Stimulated activated CD4-positive, alpha-beta T cell treated with anti-CD3 and anti-CD28 coated beads, Interleukin-15, amount 100 ng/mL, for 1 hour (primary cell): ENCODE measurements at places on chromosomes 2 and 18.

DNA sequence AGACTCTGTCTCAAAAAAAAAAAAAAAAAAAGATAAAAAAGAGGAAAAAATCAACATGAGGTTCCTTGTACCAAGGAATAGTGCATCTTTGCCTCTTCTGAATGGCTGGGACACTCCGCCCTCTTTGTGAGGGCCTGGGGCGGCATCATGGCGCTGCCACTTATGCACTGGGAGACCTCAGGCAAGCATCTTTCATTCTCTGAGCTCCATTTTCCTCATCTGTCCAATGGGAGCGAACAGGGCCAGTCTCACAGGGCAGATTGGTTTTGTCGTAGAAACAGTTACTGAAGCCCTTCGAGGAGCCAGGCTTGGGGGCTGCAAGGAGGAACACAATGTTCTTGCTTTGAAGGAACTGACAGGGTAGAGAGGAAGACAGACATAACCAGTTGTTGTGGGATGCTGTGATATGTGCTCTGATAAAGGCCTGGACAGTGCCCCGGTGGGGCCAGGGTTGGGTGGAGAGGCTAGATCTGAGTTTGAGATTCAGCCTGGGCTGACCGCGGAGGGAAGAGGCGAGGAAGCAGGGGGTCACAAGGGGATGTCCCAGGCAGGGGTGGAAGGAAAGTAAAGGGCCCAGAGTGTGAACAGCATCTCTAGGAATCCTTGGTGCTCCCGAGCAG is 14.1 kb downstream of the ZFP36L2 start:
- no peak for DNase-seq

GRCh38 chr18:11982981-11983380 is 1.7 kb downstream of the IMPA2 start:
- no peak for DNase-seq

GRCh38 chr2:62076980-62077638 is 118.8 kb upstream of the B3GNT2 start:
- DNase-seq, result no peak

DNA sequence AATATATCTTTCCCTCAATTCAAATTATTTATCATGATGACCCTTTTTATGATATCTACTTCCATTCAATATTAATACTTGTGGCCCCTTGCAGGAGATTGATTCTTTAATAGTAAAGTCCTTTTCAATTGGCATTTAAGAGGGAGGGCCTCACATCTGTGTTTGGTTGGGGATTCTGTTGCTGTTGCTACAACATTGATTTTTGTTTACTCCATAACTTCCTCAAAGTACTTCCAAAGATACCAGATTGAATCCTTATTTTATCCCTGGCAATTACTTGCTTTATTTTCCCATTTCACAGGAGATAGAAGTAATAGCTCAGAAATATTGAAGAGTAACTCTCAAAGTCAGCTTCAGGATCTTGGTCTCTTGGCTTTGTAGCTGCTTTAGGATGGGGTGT is 32.8 kb downstream of the MEIS1 start:
- DNase-seq, result no peak

- no peak for DNase-seq
These were observed 358.7 kb upstream of the TNP1 start for GRCh38 chr2:217218269-217219163.

GRCh38 chr2:97750017-97750416 is 36.6 kb downstream of the ZAP70 start:
- DNase-seq, result no peak

DNA sequence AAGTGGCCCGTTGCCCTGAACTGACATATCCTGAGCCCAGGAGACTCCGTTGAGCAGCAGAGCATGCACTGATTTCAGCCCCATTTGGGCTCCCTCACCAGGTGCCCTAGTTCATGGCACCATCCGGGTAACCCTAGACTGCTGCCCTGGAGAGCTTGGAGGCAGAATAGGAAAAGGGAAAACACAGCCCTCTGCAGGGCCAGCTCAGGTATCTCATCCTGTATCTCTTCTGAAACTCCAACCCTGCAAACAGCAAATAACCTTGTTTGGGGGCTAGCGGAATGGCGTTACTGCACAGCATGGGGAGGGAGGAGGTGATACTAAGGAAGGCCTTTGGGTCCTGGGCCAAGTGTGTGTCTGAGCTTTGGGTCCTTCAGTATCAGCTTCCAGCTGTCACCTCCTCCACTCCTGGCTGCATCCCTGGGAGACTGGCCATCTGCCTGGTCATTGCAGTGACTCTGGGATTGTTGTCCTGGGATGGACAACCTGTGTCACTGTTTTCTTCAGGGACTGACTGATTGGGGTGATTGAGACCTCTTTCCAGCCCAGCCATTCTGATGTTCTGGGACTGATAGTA is 233.8 kb upstream of the SKOR2 start:
- no peak for DNase-seq

DNA sequence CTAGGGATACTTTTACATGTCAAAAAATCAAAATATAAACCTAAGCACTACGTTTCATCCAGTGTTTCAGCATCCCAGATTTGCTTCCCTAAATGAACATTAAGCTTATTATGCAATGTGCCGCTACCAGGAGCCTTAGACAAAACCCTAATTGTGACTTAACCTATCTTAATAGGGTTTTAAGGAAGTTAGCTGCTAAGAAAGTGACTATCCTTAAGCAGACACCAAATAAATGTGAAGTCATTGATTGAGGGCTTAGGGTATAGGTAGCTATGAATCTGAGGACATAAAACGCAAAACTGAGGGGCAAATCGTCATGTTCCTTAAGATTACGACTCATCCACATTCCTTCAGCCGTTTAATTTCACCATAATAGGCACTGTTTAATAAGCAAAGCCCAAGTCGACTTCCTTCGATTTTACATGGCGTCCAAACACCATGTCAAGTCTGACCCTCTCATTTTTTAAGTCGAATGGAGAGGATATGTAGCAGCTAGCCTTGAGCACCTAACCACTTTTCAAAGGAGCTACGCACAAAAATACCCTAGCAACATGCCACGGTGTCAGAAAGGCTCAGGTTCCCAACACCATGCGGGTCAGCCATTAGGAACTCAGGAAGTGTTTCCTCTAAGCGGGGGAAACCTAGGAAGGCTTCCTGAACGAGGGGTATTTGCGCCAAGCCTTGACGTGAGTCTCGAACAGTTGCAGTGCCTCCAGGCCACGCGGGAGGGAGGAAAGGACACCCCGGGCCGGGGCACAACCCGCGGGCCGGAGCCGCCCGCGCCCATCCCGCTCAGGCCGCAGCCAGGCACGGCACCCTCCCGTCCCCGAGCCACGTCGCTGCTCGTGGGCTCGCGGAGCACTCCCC is 1.0 kb downstream of the HDLBP start:
- no peak for DNase-seq

DNA sequence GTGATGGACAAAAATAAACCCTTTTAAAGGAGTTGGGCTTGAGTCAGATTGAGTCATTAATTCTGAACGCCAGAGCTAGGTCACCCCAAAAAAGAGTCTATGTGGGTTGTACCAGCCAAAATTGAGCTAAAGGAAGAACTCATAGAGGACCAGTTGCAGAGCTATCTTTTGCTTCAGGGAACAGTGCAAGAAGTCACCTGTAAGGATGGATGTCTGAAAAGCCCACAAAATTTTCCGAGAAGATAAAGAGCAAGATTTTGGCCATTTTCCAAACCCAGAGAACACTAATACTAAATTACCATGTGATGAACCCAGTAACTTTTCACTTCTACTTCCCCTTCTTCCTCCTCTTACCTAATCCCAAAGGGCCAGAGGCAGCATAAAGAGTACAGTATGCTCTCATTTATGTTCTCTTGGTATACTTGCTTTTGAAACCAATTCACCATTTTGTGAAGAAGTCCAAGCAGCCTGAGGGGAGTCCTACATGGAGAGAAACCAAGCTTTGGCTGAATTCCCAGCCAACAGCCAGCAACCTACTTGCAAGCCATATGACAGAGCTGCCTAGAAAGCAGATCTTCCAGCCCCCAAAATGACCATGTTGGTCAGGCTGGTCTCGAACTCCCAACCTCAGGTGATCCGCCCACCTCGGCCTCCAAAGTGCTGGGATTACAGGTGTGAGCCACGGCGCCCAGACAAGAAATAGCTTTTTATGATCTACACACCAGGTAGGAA is 551.7 kb downstream of the SATB2 start:
- no peak for DNase-seq

- DNase-seq, result no peak
These were observed 3.0 kb upstream of the GCG start for GRCh38 chr2:162155093-162155492.

- no peak for DNase-seq
These were observed 161.5 kb upstream of the NT5C1B start for GRCh38 chr2:18750672-18751554.

DNA sequence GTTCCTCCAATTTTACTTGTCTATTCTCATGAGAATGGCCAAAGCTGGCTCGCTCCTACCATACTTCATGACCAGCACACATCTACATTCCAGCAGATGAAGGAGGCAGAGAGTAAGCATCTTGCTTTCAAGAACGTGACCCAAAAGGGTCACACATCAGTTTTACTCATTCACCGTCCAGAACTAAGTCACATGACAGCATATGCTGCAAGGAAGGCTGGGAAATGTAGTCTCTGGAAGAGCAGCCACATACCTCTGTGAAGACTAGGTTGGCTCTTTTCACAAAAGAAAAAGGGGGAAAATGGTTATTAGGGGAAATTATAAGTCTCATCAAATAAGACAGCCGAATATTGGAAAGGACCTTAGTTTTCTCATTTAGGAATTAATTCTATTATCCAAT is 835.3 kb downstream of the EPHA4 start:
- DNase-seq, result no peak

DNA sequence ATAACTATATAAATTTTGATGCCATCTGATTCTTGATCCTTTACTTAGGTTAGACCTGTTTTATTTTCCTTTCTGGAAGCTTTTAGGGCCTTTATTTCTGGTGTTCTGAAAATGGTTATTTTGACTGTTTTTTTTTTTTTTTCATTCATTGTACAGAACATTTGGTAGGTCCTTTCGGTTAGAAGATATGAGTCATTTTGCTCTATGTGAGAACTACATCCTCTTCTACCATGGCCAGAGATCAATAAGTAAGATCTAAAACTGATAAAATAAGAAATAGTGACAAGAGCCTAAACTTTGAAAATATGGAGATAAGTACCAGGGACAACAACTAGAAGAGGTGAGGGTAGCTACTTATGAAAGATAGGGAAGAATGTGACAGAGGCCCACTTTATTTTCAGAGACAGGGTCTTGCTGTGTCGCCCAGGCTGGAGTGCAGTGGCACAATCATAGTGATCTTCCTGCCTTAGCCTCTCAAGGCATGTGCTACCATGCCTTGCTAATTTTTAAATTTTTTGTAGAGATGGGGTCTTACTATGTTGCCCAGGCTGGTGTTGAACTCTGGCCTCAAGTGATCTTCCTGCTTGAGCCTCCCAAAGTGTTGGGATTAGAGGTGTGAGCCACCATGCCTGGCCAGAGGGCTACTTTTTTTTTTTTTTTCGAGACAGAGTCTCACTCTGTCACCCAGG is 66.5 kb downstream of the EIF2AK3 start:
- no peak for DNase-seq

- no peak for DNase-seq
These were observed 2.0 kb downstream of the EDAR start for GRCh38 chr2:108986916-108987510.

- no peak for DNase-seq
These were observed 244.4 kb upstream of the REV1 start for GRCh38 chr2:99734236-99734635.

DNA sequence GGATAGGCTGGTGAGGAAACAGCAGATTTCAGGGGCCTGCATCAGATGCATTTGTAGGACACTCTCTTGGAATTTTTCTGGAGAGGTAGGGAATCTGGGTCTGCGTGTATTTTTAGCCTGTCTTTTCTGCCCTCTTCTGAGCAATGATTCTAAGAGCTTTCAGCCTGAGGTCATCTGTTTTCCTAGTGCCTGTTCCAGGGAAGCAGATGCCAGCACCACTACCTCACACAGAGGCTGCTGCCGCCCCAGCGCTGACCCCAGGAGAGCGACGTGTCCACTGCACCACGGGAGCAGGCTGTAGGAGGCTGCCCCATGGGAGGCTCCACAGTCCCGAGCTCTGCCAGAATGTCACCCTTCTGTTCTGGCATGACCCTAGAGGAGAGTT is 316.5 kb downstream of the CYP26B1 start:
- DNase-seq, result no peak

DNA sequence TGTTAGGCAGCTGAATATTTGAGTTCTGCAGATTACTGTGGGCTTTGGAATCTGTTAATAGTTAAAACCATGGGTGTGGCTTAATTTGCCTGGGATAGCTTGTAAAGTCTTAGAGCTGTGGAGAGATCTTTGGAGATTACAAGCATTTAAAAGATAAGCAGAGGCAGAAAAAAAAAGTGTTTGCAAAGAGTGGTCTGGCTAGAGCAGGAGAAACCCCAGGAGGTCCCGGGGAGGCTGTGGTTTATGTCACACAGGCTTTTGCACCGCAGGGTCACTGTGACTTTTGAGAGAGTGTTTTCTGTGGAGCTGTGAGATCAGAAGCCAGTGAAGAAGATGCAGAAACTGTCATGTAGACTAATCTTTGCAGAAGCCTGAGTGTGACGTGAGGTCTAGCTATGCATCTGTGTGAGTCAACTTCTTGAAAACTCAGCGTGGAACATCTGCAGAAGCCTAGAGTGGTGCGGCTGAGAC is 49.0 kb downstream of the SETBP1 start:
- DNase-seq, result no peak

DNA sequence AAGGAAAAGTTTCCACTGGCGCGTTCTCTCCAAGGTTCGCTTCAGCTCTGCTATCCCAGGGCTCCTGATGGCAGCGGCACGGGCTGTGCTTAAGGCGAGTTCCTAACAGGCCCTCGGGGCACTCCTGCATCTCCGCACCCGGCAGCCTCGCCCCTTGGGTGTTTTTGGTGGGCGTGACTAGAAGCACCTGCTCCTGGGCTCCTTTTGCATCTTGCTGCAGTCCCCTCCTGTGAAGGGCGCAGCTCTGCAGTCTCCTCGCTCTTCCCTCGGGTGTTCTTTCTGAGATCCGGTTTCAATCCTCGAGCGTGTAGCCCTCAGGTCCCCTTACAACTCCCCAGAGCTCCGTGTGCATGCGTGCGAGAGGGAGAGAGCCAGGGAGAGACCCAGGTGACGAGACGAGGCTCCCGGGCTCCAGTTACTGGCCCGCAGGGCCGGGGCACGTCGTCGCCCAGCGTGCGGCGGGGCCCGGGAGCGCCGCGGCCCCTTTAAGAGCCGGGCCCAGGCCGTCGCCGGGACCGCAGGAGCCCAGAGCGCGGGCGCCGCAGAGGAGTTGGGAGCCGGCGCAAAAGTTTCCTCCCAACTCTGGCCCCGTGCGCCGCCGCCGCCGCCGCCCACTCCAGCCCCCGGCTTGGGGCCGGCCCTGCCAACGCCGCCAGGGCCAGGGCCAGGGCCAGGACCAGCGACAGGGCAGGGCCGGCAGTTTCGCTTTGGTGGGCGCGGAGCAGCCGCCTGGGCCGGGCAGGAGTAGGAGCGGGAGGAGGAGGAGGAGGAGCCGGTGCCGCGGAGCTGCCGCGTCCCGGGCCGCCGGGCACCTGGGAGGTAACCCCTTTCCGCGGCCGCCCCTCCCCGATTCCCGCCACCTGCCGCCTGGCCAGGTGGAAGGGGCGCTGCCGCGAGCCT is at the start of gene PARD3B:
PARD3B (plus strand) TSS at position 515 of the 900 bp plus-strand sequence. CDS start 525 bp downstream, outside the sequence.
- no peak for DNase-seq

DNA sequence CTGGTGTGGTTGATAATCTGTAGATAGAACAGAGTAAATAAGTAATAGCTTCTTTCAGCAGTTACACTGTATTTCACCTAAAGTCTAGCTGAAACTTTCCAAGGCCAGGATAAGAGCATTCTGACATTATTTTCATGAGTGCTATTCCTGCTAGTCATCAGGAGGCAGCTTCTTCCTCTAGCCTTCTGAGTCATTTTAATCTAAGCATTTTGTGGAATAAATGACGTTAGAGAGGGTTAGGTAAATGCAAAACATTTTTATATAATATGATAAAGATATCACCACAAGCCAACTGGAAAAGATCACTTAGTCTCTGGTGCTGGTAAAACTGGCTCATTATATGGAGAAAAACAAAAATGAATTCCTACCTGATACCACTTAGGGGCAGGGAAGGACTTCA is 138.5 kb downstream of the MEP1B start:
- DNase-seq, result no peak
